ENCODE measurements at places on chromosomes 7 and 10.

- no peak for DNase-seq
These were observed 50.2 kb upstream of the GNA12 start for GRCh38 chr7:2894118-2894940.

GRCh38 chr7:3893151-3893788 is 592.2 kb downstream of the SDK1 start:
- peak; percentile 71 for DNase-seq

- peak; percentile 35 for DNase-seq
These were observed 41.7 kb downstream of the FAS start for GRCh38 chr10:89032141-89032891.

GRCh38 chr7:127912901-127913300 is 118.3 kb downstream of the LRRC4 start:
- peak; percentile 57 for DNase-seq

DNA sequence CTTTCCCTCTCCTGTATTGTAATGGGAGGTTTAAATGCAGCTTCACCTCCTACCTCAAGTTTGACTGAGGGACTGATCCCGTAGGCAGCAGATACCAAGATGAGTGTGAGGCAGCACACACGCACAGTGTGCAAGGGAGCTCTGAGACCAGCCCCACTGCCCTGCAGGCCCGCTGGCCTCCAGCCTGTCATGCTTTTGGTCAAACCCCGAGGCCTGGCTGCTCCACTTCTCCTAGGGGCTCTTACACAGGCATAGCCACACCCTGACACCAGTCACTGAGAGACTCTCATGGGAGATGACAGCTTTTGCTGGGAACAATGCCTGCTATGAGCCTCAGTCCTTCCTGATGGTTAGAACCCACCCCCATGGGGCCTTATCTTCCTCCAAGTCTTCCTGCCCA is 27.6 kb downstream of the DRGX start:
- DNase-seq: no peak

- no peak for DNase-seq
These were observed 145.2 kb downstream of the GRM3 start for GRCh38 chr7:86788948-86789347.

DNA sequence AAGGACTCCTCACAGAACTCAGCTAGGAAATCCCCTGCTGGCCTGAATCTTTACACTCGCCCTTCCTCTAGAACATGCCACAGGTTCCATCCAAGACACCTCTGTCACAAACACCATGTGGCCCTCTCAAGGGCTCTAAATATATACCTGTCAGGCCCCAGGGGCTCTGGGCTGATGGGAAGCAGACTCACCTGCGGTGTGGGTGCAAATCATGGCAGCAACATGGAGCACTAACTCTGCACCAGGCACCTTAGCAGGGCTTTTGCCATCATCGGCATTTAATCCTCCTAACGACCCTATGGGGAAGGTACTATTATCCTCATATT is 17.3 kb downstream of the SH3PXD2A start:
- no peak for DNase-seq

- peak; percentile 21 for DNase-seq
These were observed 154.3 kb downstream of the ELAPOR2 start for GRCh38 chr7:86904949-86905834.

GRCh38 chr10:24953675-24954074 is 1.3 kb upstream of the PRTFDC1 start:
- no peak for DNase-seq

GRCh38 chr7:117873310-117874190 is at the start of gene CTTNBP2:
Gene CTTNBP2 (minus strand): TSS chr7:117873441. CDS start chr7:117873415, 26 bp downstream.
- DNase-seq: no peak

GRCh38 chr7:22546769-22547168 is 46.8 kb upstream of the STEAP1B start:
- no peak for DNase-seq

DNA sequence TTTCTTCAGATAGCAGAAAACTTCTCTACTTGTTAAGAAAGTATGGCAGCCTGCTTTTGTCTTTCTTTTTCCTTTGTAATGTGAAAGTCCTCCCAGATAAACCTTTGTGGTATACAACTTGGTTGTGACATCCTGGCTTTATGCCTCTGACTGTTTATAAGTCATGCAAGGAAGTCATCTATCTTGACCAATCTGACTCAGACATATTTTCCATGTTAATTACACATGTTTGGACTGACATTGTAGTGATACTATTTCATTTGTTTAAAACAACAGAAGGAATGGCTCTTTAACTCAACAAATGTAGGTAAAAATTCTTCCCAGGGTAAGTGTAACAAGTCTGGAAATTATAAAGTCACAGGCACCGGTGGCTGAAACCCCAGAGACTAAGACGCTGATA is 341.6 kb upstream of the MEOX2 start:
- DNase-seq: no peak

GRCh38 chr10:112367516-112367915 is 6.4 kb upstream of the ACSL5 start:
- DNase-seq: no peak

DNA sequence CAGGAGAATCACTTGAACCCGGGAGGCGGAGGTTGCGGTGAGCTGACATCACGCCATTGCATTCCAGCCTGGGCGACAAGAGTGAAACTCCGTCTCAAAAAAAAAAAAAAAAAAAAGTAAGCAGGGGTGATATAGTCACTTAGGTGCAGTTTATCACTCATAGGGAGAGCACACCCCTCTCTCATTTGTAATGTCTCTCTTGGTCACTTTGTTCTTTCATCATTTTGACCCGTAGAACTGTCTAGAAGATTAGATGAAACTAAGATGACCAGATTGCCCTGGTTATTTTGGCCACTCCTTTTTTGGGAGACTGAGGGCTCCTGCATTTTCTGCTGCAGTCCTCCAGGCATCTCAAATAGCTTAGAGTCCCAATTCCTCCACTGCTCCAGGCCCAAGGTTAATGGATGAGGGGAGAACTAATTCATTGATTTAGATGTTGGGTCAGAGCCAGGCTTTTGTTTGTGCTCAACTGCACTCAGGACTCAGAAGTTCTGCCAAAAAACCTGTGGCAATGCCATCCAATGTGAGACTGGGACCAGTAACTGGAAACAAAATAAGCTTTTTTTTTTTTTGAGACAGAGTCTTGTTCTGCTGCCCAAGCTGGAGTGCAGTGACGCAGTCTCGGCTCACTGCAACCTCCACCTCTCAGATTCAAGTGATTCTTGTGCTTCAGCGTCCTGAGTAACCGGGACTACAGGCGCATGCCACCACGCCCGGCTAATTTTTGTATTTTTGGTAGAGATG is 50.0 kb upstream of the CAMK1D start:
- DNase-seq: no peak

- DNase-seq: no peak
These were observed 33.2 kb downstream of the FRMPD2 start for GRCh38 chr10:48241332-48241731.

GRCh38 chr7:7799138-7799537 is 80.7 kb upstream of the RPA3 start:
- DNase-seq: no peak

- DNase-seq: no peak
These were observed 38.1 kb upstream of the DUSP5 start for GRCh38 chr10:110459600-110459999.

DNA sequence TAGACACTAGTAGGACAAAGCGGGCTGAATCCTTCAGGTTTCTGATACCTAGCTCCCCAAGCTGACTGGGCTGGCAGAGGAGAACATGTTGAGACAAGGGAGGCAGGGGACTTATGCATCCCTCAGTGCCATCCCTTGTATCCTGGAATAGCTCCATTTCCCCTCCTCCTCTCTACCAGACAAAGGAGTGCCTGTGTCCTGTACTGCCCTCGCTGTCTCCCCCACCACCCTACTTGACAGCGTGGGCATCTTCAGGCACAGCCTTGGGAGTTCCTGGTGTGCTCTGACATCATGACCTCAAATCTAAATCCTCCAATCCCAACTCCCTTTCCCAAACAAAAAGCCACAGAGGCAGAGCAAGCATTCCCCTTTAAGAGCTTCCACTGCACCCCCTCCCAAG is 9.0 kb downstream of the SFXN3 start:
- no peak for DNase-seq

- no peak for DNase-seq
These were observed 213.6 kb upstream of the FOXK1 start for GRCh38 chr7:4468320-4469102.

DNA sequence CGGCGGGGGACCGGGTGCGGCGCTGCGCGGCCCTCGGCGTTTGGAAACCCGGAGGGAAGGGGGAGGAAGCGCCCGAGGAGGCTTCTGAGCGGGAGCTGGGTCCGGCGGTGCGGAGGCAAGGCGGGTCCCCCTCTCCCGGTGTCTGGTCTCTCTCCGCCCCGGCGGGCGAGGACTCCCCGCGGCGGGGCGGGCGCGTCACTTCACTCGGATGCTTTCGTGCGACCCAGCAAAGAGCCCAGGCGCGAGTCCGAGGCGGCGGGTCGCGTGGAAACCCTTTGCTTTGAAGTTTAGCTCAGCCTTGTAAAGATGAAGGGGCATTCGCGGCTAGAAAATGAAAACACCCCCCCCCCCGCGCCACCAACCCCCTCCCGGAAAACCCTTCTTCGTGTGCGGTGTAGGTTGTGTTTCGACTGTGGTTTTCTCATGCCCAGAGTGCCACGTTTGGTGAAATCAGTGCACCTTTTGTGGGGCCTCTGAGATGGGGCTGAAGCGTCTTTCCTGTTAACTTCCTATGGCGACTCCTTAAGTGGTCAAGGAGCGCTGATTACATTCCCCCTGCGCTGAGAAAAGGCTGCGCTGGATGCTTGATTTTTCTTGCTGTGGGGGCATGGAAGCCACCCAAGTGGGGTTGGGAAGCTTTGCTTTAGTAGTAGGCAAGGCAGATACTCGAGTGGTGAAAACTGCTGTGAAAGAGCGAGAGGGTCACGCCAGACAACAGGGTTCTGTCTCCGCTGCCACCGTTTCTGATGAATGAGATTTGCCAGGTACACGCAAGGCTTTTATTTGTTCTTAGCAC is 876 bp downstream of the GNAI1 start:
- DNase-seq: peak; percentile 56

DNA sequence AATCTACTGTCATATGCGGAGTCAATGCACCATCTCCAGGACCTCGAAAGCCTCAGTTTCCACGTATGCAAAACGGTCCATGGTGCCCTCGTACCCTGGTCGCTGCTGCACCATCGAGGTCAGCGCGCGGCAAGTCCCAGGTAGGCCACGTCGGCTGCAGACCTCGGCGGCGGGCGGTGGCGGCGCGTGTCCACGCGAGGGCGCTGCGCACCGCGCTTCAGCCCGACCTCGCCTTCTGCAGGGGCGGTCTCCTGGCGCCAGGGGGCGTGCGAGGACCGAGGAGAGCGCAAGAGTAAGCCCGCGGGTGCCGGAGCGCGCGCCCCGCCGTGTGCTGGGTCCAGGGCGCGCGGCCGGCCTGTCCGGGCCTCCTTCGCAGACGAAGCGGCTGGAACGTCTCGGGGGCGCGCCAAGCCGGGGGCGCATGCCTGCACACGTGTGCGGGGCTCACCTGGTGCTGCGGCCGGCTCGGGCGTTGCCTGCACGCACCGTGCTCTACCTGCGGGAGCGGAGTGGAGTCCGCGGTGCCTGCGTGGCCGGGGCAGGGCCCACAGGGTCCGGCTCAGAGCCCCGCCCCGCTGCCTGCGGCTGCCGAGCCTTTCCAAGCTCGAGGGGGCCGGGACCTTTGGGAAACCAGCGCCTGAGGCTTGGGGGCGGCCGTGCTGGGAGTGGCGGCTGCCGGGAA is 54.0 kb downstream of the GLRX3 start:
- DNase-seq: peak; percentile 44

GRCh38 chr10:50044941-50045664 is 22.7 kb upstream of the WASHC2A start:
- no peak for DNase-seq

GRCh38 chr7:24587853-24588252 is 14.6 kb downstream of the PALS2 start:
- DNase-seq: no peak

DNA sequence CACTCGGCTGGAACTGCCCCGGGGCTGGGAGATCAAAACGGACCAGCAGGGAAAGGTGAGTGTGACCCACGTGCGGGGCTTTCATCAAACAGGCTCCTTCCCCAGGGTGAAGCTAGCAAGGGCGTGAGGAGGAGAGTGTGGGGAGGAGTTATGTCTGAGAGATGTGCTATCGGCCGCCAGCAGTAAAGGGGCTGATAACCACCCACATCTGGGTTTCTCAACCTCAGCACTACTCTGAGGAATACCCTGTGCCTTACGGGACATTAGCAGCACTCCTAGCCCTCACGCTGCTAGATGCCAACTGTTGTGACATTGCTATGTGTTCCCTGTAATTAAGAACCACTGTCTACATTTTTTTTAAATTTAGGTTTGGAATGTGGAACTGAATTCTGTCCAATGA is 113.9 kb upstream of the STK17A start:
- DNase-seq: no peak

- DNase-seq: no peak
These were observed 124.0 kb downstream of the MAGI2 start for GRCh38 chr7:79329464-79329863.

- no peak for DNase-seq
These were observed 25.9 kb upstream of the BICC1 start for GRCh38 chr10:58486821-58487220.

GRCh38 chr10:63553473-63553872 is 32.3 kb downstream of the REEP3 start:
- DNase-seq: no peak

DNA sequence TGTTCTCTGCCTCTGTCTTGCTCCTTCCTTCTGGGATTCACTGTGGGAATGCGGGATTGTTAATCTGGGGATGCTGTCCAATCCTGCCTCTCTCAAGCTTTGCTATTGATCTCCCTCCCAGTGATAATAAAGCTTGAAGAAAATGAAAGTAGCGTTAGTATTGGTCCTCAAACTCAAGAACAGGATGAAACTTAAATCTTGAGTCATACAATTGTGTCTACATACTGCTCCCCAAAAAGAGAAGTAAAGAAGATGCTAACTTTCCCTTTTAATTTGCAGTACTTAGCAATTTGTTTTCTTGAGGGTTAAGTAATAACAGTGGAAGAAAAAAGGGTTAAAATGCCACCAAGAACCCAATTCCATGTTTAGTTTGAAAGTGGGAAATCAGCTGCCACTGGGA is 13.6 kb downstream of the CFTR start:
- no peak for DNase-seq

DNA sequence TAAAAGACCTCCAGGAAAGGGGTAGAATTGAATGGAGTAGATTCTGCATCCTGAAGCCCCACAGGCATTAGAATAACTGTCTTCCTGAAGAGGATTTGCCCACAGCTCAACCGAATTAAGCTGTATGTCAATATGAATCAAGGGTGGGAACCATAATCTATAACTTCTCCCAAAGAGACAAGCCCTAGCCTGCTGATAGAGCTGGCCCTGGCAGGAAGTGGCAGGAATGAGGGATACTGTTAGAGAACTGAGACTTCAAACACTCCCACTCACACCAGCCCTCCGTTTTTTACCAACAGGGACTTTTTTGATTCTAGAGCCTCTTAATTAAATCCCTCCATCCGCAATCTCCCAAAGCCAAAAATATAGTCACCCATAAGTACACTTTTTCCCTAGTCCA is 12.2 kb upstream of the DUSP5 start:
- DNase-seq: no peak

DNA sequence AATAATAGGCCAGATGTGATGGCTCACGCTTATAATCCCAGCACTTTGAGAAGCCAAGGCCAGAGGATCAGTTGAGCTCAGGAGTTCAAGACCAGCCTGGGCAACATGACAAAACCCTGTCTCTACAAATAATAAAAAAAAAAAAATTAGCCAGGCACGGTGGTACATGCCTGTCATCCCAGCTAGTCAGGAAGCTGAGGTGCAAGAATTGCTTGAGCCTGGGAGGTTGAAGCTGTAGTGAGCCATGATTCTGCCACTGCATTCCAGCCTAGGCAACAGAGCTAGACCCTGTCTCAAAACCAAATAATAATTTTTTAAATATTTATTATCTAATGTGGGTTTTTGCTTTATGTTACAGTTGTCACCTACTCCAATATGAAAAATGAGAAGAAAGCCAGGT is 178.9 kb downstream of the ADK start:
- DNase-seq: no peak

GRCh38 chr7:95180-95862 is 97.0 kb upstream of the FAM20C start:
- DNase-seq: no peak
